ENCODE measurements at places on chromosomes 6 and 20.

- no peak for DNase-seq
Observed at GRCh38 chr6:4272996-4273395, 137.6 kb upstream of the ECI2 start.

DNA sequence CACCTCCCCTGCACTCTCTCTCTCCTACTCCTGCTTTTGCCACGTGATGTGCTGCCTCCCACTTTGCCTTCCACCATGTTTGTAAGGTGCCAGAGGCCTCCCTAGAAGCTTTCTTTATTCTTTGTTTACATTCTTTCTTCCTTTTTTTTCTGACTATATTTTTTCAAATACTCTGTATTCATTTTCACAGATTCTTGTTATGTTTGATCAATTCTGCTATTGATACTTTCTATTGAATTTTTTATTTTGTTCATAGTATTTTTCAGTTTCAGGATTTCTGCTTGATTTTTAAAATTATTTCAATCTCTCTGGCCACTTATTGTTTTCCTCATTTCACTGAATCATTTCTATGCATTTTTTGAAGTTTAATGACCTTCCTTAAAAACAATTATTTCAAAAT, 801.8 kb downstream of the GRIK2 start:
- DNase-seq = no peak

DNA sequence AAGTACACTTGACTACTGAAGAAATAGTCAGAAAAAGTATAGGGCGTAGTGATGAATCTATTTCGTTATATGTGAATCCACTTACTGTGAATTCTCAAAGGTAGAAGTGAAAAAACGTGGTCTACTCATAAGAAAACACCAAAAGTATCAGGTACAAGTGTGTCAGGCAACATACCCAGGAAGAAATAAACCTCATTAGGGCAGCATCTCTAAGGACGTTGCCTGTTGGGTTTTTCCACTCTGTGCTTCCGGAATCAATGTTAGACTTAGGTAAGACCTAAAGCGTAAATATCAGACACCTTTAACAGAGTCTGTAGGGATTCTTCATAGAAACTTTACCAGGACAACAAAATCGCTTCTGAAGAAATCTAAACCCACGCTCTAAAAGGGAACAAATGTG, 607.2 kb upstream of the EPHA7 start:
- no peak for DNase-seq

DNA sequence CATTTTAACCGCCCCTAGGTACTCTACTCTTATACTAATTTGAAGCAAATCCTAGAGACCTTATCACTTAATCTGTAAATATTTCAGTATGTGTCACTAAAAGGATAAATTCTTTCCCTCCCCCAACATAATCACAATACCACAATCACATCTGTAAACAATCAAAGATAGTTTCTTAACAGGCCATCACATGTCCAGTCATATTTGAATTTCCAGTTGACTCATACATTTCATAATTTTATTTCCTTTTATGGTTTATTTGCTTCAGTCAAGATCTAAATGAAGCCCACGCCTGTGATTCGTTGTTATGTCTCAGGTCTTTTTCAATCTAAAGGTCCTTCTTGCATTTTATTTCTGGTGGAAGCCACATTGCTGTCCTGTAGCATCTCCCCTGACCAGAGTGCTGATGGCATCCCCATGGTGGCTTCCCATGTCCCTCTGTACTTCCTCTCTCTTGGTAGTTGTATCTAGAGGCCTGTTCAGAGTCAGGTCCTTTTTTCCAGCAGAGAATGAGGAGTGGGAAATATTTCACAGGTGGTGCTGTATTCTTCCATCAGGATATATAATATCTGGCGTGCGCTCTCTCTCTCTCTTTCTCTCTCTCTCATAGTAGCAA, 128.6 kb upstream of the SLC22A23 start:
- peak; percentile 73 for DNase-seq

DNA sequence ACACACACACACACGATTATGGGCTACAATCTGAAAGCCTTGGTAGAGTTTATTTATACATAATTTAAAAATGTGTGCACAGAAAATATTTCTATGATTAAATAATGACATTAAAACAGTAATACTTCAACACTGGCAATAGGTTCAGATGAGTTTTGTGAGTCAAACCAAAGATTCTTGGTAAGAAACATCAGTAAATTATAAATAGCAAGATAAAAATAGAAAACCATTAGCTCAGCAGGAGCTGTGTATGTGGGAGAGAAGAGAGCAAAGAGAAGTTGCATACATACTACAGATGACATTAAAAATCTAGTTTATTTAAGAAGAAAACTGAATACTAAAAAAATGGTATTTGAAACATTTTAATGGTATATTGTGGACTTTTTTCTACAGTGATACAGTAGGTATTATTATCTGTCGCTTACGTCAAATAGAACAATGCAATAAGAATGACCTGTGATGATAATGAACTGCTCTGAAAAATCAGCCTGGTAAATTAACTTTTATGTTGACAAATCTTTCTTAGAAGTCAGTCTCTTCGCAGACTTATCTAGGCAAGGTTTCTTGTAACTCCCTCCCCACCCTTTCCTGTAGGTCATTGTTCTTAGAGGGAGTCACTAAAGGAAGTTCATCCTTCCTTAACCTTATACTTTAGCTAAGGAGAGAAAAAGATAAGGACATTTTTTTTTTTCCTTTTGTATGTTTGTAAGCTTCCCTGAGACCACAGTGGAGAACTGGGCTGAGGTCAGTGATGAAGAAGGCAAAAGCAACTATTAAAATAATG, 149.3 kb downstream of the GJA1 start:
- no peak for DNase-seq

- DNase-seq = peak; percentile 91
Observed at GRCh38 chr6:1479095-1479494, 89.7 kb downstream of the FOXF2 start.

- DNase-seq = peak; percentile 53
Observed at GRCh38 chr6:70371454-70372105, 41.7 kb upstream of the FAM135A start.

DNA sequence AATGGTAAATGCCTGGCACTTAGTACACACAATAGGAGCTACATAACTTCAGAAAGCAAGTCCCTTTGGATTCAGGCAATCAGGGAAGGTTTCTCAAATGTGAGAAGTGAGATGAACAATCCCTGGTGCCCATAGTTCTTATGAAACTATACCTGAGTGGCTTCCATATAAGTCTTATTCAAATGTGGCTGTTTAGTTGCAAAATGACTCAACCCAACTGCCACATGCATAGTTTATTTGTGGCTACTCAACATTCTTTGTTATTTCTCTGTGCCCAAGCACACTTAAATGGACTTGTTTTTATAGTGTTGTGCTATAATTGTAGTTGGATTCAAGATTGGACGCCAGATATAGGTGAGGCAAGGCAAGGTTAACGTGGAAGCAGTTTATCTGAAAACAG, 93.7 kb upstream of the ATXN1 start:
- DNase-seq = no peak

DNA sequence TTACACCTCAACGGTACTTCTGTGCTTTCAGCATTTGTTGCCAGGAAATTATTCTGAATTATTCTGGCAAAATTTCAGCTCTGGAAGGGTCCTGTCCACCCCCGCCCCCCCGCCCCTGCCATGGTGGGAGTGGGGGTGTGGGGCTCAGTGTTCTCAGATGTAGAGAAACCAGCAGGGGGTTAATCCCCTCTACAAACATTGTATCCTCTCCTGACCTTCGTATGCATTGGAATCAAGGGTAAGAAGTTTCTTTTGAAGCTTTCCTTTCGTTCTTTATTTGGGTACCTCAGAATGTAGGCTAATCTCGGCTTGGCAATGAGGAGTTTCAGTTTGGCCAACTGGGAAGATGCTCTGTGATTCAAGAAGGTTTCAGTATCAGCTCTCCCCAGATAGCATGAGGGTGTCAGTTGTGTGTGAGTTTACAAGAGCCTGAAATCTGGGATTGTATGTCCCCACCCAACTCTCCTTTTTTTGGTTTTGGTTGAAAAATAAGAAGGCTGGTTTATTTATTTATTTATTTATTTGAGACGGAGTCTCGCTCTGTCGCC, 25.5 kb upstream of the OLIG3 start:
- no peak for DNase-seq
